SJSA1 (cell line): ENCODE measurements at places on chromosomes 11 and 22. TPM values are rescaled to one million over a fixed set of nuclear protein-coding genes. Genes with fewer than 3 reads are reported as not detected.

DNA sequence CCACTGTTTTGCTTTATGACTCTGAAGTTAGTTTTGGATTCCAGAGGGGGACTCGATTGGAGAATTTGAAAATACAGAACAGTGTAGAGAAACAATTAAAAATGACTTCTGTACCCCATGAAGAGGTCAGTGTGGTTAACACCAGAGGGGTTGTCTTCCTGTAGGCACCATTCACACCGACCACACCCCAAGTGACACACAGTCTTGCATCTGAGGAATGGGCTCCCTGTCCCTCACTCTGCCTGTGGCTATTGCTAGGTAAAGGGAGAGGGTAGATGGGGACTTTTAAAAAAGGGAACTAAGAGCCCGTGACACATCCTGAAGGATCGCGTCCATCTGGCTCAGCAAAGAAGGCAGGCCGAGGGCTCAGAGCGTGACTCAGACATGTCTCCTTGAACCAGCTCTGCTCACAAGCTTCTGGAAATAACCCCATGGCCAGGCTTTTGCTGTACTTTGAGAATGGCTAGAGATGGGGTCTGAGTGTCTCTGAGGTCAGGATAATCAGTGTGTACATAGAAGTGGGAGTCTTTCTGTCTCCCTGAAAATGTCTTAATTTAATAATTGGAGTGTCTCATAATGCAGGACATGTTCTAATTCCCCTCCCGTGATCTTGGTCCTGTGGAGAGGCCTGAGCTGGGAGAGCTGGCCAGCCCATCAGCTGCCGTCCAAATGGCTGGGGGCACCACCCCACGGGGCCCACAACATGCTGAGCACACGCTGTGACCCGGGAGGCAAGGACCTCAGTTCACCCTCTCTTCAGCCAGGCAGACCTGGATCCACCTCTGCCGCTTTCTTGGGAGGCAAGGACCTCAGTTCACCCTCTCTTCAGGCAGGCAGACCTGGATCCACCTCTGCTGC lies 39.3 kb downstream of the SGSM1 start:
- no peak for DNase-seq
- no peaks in the 10 kb centered on the region for H3K4me1 ChIP-seq
- H3K36me3 ChIP-seq = no peaks in the 10 kb centered on the region
- no peak overlapping the region for H3K27ac ChIP-seq
- H3K27me3 ChIP-seq = no peaks in the 10 kb centered on the region

DNA sequence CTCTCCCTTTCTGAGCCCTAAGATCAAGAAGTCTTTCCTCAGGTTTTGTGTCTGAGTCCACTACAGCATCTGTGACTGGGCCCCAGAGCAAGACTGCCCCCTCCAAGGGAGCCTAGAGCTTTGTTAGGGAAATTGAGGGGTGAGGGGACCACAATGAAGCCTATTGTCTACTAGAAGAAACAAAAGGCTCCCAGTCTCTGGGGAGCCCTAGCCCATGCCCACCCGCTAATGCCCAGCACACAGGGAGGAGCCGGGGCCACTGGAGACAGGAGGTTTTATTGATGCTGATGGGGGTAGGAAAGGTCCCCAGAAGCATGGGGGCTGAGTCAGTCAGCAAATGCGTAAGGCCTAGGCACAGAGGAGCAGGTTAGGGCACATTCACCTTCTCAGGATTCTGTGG lies 14.0 kb downstream of the RHOG start:
- H3K36me3 ChIP-seq = peaks cover 64% of the 10 kb centered on the region
- no peak overlapping the region for H3K27ac ChIP-seq
- H3K4me1 ChIP-seq = no peaks in the 10 kb centered on the region
- DNase-seq = no peak

GRCh38 chr11:28058333-28058732 lies 49.6 kb downstream of the KIF18A start:
- no peak overlapping the region for H3K27ac ChIP-seq
- peaks cover 50% of the 10 kb centered on the region for H3K36me3 ChIP-seq
- DNase-seq = no peak

The MOGAT2 gene
- total RNA-seq = not detected in 2 replicates
